Amniotic stem cell (primary cell): ENCODE measurements at places on chromosomes 7 and 10.

GRCh38 chr10:26970667-26971066 is 109.9 kb upstream of the ABI1 start:
- no peak for DNase-seq

- no peak for DNase-seq
These were observed 62.7 kb downstream of the NPTX2 start for GRCh38 chr7:98679741-98680140.

DNA sequence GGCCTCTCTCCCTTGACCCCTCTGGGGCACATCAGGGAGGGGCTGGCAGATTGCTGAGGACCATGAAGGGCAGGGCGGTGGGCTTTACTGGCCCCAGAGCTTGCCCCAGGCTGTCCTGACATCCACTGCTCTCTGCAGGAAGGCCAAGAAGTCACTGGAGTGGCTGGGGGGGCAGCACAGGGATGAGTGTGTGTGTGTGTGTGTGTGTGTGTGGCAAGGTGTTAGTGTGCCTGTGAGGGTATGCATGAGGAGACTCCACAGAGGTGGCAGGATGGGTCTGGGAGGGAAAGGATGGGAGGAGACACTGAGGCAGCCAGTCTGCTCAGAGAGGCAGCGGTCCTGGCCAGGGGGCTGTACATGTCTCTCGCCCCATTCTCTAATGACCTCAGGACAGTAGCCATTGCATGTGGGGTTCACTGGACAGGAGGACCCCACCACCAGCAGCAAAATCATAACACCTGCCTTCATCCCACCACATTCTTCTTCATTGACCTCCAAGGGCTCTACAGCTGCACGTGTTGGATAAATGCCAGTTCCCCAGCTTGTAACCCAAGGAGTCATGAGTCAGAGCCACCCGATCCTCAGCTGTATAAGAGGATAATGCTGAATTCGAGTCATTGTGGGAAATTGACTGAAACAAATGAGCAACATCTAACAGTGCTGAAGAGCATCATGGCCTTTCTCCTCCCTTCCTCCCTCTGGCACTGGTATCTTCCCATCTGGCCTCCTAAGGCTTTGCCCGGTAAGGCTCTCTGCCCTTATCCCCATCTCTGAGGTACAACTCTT is 720.5 kb downstream of the GRID1 start:
- no peak for DNase-seq

DNA sequence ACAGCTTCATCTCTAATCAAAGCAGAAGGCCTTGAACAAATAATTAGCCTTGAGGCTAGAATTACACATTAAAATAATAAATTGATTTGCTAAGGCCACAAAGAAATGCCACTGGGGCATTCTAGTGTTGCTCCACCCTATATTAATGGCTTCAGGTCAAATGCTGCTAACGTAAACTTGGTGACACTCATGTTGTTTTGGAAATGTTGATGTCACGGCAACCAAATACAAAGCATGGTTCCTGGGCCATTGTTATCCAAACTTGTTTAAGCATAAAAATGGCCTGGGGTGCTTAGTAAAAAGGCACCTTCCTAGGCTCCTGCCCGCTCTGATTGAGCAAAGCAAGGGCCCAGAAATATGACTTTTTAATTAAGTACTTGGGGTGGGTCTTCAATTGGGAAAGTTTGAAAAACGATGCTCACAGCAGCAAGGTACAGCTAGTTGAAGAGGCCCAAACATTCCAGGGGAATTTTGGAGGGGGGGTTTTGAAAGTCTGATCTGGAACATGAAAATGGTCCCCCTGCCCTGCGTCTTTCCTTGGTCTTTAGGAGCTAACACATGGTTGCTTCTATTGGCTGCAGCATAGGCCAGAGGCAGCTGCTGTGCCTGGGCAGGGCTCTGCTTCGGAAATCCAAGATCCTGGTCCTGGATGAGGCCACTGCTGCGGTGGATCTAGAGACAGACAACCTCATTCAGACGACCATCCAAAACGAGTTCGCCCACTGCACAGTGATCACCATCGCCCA is 67.8 kb downstream of the ABCC2 start:
- no peak for DNase-seq

DNA sequence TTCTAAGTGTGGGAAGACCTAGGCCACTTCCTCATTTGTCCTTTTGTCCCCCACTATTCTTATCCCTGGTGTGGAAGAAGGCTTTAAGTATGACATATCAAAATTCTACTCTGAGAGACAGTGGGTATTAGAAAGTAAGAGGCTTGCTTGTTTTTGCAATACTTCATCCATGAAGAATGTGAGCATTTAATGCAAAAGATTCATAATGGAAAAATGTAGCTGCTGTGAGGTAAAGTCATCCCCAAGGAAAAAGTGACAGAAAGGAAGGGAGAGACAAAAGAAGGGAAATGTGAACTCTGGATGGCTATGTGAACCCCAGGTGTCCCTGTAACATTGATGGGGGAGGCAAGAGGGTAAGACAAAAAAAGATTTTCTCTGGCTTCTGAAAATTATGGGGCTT is 607.5 kb downstream of the SORCS1 start:
- peak; percentile 70 for DNase-seq
